Effector memory CD8-positive, alpha-beta T cell (primary cell): ENCODE measurements at places on chromosomes 2 and 18.
A peak's percentile ranks its signal among the peaks of the same experiment; 100 is the strongest.

GRCh38 chr2:74947703-74948102, 10.7 kb upstream of the POLE4 start:
- DNase-seq, result no peak

GRCh38 chr2:102522162-102522561, 49.1 kb downstream of the SLC9A4 start:
- DNase-seq, result no peak

GRCh38 chr2:69192176-69192945, 179.4 kb downstream of the ANTXR1 start:
- no peak for DNase-seq

DNA sequence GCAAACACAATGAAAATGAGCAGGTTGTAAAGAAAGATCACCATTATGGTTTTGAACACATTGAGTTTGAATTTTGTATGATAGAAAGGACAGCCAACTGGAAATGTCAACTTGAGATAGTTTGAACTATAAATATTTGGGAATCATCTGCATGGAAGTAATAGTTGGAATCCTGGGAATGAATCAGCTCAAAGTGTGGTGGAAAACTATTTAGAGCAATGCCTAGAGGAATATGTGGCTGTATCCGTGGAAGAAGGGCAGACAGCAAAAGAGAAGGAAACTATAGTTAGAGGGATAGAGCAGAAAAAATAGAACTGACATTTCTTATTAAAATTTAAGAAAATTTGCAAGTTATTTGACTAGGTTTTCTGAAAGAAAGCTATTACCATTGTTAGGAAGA, 112.5 kb upstream of the OTX1 start:
- no peak for DNase-seq

GRCh38 chr2:28602751-28603639, 107.1 kb downstream of the PLB1 start:
- no peak for DNase-seq

DNA sequence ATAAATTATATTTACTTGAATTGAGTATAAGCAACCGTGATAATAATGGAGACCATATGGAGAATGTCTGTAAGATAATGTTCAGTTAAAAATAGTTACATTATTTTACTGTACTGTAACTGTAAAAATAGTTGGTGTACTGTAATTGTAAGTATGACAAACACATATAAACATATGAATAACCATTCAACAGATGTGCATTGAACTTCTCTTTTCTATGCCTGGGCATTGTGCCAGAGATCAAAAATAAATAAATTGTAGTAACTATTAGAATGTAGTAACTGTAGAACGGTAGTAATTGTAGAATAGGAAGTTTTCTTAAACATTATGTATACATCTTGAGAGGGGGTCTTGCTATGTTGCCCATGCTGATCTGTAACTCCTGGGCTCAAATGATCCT, 287.4 kb upstream of the EPAS1 start:
- DNase-seq, result no peak

- DNase-seq, result no peak
Measured at GRCh38 chr2:114022360-114023085, 132.6 kb downstream of the ACTR3 start.

DNA sequence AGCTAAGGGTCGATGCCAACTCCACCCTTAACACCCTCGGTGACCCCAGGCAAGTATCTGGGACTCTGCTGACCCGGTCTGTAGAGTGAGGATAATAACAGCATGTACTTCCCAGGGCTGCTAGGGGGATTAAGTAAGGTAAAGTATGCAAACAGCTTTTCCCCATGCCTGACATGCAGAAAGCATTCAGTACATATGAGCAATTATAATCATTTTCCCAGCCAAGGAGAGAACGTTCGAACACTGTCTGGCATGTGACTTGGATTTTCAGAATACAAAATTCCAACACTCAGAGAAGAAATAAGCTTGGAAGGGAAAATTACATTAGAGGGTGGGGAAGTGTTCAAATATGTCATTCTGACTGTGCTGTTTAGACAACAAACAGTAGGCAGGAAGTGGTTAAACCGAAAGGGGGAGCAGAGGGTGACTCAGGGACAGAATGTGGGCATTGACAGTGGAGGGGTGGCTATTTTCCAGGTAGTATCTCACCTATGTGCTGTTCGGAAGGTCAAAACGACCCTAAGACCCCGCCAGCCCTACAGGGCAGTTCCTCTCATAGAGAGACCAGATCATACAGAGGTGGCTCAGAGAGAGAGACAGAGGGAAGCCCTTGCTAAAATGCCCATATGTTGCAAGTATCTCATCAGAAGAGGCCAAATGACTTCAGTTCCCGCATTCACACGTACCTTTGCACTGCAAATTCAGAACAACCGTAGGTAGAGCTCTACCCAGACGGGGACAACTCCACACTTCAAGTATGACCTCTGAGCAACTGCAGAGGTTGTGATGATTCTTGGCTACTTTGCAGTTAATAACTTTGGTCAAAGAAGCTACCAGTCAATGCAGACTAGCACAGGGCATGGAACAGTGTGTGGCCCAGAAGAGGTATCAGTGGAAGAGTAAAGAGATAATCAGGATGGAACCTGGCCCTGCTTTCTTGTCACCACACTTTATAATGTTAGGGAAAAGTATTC, 14.8 kb downstream of the ASPRV1 start:
- DNase-seq, result peak; percentile 38

- DNase-seq, result no peak
Measured at GRCh38 chr2:200788121-200788718, 23.5 kb upstream of the BZW1 start.

- DNase-seq, result no peak
Measured at GRCh38 chr2:221792971-221793521, 220.9 kb upstream of the EPHA4 start.

- DNase-seq, result no peak
Measured at GRCh38 chr2:241556746-241557145, 1.8 kb upstream of the BOK start.
